ENCODE measurements at places on chromosomes 12 and 14.

DNA sequence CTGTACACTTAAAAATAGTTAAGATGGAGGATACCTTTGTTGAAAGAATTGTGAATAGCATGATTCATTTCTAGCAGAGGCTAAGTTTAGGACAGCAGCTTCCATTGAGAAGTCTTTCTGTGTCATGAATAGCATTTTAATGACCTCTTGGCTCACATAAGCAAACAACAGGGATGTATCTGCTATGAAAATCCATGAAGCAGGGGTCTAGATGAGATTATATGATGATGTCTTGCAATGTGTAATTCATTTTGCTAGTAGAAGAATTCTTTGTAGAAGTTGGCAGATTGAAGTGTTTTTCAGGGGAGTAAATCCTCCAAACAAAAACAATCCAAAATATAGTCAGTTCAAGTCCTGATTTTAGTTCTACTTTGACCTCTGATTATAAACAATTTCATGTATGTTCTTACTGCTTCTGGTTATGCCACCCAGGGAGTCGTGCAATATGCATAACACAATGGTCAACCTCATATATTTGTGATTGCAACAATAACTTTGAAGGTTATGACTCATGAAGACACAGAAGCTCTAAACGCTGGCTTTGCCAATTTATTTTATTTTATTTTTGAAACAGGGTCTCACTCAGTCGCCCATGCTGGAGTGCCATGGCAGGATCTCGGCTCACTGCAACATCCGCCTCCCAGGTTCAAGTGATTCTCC is 6.9 kb upstream of the RD3L start:
- DNase-seq, result no peak

DNA sequence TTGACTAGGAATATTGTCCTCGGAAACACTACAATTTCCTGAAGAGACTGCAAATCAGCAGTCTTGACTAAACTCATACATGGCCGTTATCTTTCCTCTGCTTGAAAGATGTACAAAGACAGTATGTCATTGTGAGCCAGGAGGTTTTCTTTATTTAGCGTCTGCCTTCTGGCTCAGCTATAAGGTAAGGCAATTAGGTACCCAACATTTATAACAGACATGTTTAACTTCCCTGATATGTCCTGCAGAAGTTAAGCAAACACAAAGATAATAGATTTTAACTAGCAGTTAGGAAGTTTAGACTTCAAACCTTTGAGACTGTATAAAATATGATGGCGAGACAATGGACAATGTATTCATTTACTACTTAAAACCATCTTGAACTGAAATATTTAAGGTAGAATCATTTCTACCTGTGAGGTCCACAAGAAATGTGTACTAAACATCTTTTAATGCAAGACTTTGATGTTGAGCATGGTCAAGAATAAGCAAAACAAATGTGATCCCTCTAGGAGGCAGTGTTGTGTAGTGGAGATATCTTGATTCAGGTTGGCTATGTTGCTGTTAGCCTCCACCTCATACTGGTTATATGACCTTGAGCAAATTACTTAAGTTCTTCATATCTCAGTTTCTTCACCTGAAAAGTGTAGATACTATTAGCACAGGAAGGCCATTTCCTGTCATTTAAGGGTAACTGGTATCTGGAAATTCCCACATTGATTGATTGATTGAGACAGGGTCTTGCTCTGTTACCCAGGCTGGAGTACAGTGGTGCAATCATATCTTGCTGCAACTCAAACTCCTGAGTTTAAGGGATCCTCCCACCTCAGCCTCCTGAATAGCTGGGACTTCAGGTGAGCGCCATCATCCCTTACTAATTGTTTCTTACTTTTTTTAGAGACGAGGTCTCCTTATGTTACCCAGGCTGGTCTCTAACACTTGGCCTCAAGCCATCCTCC is 96.3 kb upstream of the EEA1 start:
- DNase-seq, result no peak

- DNase-seq, result peak; percentile 88
These were observed 55.0 kb downstream of the PHETA1 start for GRCh38 chr12:111313833-111314259.

GRCh38 chr14:103157969-103158368 is 34.7 kb downstream of the TNFAIP2 start:
- no peak for DNase-seq

GRCh38 chr12:12278899-12279298 is 12.1 kb upstream of the LRP6 start:
- DNase-seq, result no peak

GRCh38 chr12:76303365-76303764 is 44.9 kb downstream of the BBS10 start:
- no peak for DNase-seq

DNA sequence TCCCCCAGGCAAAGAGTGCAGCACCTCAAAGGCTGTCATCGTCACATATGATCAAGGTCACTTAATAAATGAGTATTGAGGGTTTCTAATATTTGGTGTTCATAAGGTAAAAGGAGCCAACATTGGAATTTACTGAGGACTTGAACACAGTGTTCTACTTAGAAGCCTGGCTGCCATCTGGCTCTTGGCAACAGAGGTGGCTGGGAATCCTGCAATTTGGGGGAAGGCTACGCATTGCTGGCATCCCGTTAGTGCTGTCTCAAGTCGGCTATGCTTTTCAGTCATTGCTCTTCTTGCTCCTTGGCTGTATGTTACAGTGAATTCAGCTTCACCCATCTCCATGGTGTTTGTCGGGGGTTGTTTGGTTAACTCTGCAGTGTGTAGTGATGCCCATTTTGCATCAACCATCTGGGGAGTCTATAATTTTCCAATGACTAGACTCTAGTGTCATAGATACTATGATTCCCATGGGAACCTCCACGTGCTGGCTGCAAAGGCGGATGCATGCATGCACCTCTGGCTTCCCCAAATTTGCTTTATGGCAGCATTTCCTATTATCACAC is 12.9 kb upstream of the SLC24A4 start:
- no peak for DNase-seq

DNA sequence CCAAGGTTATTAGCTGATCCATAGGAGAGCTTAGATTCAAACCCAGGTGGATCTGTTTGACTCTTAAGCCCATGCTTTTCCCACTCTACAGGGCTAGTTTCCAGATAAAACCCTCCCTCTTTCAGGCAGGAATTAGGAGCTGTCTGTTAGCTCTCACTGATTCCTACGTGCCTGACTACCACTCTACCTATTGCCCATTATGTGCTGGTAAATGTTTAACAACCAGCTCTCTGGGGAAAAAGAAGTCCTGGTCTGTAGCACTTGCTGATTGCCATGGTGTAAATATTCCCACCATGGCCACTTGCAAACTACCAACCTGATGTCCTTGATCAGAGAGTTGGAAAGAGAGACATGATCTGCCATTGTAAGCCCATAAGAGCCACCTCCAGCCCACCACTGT is 65.5 kb upstream of the BDKRB2 start:
- no peak for DNase-seq

DNA sequence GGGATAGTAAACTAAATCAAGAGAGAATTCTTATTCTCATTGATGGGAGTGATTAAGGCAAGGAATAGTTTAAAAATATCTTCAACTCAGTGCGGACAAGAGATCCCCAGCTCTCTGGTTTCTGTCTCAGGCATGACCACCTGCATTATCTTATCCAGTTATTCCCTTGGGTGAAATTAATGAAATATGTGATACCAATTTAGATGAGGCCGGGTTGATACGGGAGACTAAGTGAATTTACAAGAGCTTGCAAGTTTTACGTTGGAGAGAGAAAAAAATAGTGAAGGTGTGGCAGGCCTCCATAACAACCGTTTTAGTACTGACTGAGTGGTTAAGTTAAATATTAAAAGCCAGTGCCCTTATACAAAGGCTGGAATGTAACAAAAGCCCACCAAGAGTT is 61.1 kb upstream of the PLBD1 start:
- DNase-seq, result no peak

DNA sequence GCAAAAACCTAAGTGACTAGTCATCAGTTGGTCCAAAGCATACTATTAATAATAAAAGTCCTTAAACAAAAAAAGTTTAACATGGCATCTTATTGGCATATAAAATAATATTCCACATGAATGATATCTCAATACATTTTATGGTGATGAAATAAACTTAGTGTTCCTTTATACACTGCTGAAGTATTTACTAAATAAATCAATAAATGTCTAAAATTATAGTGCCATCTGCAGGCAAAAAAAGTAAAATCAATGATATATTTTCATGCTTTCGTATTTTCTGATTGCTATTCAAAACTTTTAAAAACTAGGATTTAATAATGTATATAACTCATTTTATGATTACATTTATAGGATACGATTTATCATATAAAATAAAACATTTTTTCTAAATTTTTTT is 30.5 kb downstream of the PUS7L start:
- no peak for DNase-seq

GRCh38 chr12:85468356-85469157 is 188.5 kb downstream of the ALX1 start:
- DNase-seq, result peak; percentile 57

DNA sequence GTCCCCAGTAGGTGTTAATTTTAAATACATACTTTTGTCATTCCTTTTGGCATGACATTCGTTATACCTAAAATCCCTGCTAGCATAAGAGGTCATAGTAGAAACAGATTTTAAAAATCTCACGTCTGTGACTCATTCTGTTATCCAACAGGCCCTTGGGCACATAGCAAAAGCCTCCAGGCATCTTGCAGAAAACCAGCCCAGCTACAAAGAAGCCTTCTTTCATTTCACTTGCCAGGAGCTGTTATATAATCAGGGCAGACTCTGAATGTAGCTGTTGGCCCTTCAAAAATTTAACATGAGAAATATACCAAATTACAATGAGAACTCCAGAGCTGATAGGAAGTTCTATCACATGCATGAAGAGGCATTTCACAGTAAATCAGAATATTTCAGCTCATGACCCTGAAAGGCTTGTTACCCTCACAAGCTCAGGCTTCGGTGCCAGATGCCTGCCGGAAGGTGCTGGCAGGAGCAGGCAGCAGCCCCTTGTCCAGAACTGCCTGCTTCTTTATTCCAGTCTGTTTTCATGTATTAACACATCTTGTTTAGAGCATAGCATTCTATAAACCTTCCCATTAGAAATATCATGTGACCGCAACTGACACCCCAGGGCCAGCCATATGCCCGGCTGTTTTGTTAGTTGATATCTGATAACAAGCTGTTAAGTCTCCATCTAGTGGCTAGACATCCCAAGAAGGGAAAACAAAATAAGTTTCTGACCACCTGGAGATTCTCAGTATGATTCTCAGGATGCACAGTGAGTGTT is 17.8 kb downstream of the E2F7 start:
- DNase-seq, result no peak

- DNase-seq, result no peak
These were observed 65.0 kb upstream of the FGD4 start for GRCh38 chr12:32334371-32334777.

GRCh38 chr12:6386491-6386890 is 2.5 kb downstream of the LTBR start:
- DNase-seq, result no peak

DNA sequence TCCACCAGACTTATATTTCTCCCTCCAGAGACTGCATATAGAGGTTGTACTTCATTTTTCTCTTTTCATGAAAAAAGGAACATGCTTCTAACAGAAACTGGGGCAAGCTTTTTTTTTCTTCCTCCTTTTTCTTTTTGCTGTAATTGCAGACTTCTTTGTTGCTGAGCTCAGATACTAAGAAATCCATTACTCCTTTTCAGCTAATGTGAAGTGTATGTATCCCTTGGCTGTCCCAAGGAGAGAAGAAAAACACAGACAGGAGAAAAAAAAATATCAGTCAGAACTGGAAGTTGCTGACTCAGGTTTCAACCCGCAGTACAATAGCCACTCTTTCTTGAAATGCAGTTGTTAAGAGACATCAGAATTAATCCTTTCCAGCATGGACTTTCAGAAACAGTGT is 1248.4 kb downstream of the LRFN5 start:
- no peak for DNase-seq

DNA sequence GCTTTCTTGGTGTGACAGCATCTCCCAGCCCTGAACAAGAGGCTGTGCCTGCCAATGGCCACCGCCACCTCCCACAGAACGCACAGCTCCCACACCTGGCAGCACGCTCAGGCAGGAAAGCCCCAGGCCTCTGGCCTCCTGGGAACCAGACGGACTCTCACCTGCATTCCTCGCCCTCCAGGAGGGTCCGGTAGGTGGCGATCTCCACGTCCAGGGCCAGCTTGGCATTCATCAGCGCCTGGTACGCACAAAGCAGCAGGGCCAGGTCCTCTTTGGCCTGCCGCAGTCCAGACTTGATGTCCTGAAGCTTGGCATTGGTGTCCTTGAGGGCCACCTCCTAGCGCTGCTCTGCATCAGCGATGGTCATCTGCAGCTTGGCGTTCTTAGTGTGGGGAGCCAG is 12.1 kb upstream of the KRT77 start:
- no peak for DNase-seq

GRCh38 chr14:20556500-20557211 is 4.2 kb downstream of the RNASE9 start:
- no peak for DNase-seq

DNA sequence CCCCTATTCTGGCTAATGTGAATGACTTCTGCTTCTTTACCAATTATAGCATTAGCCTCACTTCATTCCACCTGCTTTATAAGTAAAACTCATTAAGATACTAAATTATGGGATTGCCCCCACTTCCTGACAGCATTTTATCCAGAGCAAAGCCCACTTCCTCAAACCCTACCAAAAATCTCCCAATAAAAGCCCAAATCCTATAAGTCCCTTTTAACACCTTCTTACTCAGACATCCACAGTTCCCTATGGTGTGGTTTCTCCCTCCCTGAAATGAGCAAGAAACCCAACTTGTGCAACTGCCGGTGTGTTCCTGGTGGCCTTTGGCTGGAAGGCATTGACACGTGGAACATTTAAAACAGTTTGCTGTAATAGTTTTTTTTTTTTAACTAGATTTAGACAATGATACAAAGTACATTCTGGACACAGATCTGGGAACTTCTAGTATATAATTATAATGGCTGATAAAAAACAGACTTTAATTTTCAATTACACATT is 53.1 kb downstream of the BRMS1L start:
- DNase-seq, result no peak

GRCh38 chr14:103091041-103091882 is 3.3 kb upstream of the EXOC3L4 start:
- DNase-seq, result peak; percentile 90

DNA sequence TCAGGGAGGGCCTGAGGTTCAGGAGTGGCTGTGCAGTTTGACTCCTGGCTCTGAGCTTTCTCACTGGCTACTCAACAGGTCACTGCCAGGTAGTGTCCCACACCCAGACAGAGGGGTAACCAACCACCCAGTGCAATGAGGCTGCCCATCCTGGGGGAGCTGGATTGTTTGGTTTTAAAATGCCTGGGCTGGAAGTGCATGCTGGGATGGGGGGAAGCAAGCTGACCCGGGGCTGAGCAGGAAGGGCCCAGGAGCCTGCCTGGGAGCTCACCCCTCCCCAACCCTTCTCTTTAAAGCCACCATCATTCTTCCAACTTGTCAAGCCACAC is 12.6 kb upstream of the ABHD12B start:
- no peak for DNase-seq

DNA sequence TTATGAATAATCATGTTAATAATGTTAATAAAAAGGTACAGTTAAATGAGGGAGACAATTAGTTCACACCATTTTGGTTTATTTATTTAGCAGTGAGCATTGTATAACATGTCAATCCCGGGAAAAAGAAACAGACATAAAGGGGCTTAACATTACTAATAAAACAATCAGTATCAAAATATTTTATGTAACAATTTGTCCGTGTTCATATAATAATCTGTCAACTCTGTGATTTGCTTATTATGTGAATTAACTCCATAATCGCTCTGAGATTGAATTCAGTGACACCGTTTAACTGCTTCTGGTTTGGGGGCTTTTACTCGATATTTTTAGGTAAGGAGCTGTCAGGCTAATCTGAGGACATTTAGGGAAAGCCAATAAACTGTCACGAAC is 95.8 kb upstream of the HMGA2 start:
- DNase-seq, result no peak
